ENCODE measurements at places on chromosomes 1 and 21.

- DNase-seq = no peak
These were observed 84.6 kb upstream of the SERBP1 start for GRCh38 chr1:67514786-67515185.

DNA sequence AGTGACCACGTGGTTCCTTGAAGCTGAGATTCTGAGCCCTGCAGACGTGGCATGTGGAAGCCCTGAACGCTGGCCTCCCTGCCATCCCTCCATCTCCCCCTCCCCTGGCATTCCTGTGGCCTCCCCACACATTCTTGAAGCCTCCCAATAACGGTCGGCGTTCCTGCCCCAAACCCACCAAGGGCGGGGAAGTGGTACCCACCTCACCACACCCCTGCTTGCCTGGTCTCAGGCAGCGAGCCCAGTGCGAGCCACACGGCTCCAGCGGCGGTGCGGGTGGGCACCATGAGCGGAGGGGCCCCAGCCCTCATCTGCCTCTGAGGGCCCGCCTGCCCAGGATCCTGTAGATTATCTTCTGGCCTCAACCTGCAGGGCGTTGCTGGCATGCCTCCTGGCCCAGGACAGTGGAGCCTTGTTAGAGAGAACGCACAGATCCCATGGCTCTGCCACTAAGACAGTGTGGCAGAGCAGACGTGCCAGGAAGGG, 20.6 kb upstream of the PRELP start:
- no peak for DNase-seq

- DNase-seq = no peak
These were observed 94.0 kb upstream of the RAB3GAP2 start for GRCh38 chr1:220366269-220366668.

DNA sequence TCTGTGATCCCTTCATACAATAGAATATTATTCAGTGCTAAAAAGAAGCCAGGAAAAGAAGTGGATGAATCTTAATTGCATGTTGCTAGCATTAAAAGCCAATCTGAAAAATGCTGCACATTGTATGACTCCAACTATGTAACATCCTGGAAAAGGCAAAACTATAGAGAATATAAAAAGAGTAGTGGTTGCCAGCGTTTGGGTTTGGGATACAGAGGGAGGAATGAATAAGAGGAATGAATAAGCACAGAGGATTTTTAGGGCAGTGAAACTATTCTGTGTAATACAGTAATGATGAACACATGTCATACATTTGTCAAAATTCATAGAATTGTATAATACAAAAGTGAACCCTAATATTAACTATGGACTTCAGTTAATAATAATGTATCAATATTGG, 42.5 kb downstream of the GPR88 start:
- DNase-seq = no peak

DNA sequence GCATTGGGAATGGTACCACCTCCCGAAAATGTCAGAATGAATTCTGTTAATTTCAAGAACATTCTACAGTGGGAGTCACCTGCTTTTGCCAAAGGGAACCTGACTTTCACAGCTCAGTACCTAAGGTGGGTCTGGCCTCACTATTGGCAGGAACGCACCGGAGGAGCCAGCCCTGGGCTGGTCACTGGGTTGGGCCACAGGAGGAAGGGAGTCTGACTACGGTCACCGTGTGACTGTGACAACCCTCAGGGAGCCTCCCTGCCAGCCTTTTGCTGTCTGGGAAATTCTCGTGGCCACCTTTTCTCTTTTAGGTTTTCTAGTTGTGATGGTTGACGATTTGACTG, 2.2 kb downstream of the IL10RB start:
- no peak for DNase-seq

DNA sequence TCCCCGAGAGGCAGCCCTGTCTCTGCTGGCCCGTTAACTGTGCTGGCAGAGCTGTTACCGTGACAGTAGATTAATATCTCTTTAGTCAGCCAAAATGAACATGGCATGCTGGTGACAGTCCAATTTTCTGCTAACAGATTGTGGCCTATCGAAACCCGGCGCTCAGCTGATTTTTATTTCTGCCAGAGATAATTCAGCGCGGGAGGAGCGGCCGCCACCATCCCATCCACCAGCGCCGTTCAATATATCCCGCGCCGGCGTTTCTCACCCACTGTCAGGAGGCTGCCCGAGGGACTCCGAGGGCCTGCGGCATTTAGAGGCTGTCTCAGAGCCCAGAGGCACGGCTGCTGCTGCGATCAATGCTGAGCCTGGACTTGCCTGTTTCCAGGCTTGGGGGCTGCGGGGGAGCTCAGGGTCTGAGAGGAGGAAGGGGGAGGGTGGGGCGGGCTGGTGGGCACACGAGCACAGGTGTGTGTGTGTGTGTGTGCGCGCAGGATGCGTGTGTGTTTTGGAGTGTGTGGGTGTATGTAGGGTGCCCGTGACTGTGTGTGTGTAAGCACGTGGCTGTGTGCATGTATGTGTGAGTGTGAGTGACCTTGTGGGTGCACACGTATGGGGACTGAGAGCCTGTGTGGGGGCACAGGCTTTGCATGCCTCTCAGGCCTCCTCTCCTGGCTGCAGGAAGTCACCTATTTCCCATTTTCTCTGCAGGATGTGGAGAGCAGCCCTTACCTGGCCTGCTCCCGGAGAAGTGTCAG, 109.7 kb upstream of the ACTRT2 start:
- DNase-seq = no peak

- no peak for DNase-seq
These were observed 263.1 kb downstream of the CAMTA1 start for GRCh38 chr1:7048395-7048794.

DNA sequence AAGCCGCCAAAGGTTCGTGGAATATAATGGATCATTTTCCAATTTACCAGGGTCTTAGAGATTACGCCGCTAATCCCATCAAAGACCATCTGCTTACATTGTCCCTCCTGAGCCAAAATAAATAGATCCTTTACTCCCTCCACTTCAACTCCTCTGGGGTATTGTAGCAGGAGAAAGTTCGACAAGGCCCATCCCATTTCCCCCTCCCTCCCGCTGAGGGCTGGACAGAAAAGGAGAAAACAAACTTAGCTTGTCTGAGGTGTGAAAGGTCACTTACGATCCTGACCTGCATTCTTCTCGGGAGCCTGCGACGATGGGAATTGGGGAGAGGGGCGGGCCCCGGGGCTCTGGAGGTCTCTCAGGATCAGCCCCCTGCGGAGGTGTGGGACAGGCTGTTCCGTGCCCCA, 60.8 kb downstream of the MEF2D start:
- no peak for DNase-seq

GRCh38 chr1:94209425-94209824, 28.0 kb downstream of the ARHGAP29 start:
- no peak for DNase-seq

- DNase-seq = no peak
These were observed 138.5 kb downstream of the HS2ST1 start for GRCh38 chr1:87052961-87053360.

DNA sequence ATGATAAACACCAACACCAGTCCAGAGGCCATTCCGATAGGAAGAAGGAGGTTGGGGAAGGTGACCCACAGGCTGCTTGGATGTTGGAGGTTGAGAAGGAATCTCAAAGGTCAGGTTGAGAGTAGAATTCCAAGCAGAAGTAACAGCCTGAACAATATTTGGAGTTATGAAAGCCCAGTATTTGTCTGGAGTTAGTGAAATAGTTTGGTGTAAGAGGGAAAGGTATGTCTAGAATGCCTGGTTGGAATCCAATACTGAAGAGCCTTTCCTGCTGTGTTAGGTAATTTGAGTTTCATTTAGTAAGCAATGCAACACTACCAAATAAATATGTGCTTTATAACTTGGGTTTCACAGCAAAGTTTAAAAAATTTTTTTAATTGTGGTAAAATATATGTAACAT, 70.5 kb upstream of the MCOLN3 start:
- no peak for DNase-seq

DNA sequence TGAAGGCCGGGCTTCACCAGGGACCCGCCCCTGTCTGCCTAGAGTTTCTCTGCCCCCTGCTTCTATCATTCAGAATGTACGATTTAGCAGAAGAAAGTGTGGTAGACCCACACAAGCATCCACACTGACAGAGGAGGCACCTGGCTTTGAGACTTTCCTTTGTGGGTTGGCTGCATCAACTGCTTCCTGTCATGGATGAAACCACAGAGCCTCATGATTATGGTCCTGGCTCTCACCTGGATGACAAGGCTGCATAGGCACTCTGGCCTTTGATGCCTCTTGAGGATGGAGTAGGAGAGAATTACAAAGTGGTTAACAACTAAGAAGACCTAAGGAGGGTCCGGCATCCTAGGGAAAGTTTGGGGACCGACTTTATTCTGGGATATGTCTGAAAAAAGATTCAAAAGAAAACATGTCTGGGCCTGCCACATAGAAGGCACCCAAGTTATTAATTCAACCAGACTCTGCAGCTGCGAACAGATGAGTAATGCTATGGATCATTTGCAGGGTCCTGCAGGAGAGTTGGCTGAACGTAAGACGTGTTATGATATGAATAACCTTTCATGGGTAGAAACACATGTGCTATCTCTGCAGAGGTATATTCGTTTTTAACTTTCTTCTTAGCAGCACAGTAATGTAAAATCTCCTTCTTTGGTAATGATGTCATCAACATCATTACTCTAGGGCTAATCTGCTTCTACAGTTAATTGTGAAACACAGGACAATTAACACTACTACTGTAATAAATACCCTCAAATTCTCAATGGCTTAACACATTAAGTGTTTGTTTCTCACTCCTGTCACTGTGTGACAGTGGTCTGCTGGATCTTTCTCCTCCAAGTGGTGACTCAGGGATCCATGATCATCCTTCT, 136.2 kb downstream of the SLC35F3 start:
- no peak for DNase-seq

DNA sequence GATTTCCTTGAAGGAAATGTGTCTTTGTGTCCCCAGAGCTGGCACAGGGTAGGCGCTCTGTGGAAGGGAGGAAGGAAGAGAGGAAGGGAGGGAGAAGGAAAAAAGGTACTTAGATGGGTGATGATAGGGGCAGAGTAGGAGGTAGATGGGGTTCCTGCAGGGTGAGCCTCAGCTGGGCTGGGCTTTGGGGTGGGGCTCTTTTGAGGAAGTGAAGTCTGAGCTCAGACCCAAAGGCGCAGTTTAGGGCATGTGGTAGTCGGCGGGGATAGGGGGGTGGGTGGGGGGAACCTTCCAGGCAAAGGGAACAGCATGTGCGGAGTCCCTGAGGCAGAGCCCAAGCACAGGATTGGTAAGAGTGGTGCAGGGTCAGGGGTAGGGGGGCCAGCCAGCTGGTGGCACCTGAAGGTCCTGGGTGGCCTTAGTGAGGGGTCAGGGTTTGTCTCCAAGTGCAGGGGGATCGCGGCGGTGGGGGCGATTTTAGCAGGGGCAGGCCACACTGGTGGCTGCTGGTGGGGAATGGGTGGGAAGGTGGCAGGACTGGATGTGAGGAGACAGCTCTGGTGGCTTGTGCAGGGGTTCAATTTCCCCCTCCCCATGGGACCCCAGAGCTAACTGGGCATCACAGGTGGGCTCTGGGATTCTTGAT, 8.4 kb upstream of the HTR6 start:
- DNase-seq = no peak

DNA sequence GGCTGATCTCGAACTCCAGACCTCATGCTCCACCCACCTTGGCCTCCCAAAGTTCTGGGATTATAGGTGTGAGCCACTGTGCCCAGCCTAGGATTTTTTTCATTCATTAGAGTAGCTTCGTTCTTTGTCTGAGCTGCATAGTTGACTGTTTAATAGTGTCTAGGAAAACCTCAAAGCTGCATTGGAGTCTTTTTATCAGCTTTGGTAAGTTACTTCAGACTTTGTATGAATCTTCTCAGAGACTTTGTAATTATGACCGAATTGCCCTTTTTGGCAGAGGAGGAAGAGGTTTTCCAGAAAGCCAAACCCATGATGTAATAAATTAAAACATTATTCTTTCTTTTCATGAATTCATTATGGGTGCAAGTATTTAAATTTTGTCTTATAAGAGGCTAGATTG, 5.1 kb downstream of the DNAJB4 start:
- DNase-seq = no peak

- no peak for DNase-seq
These were observed 16.1 kb downstream of the LAMC1 start for GRCh38 chr1:183039330-183039729.

DNA sequence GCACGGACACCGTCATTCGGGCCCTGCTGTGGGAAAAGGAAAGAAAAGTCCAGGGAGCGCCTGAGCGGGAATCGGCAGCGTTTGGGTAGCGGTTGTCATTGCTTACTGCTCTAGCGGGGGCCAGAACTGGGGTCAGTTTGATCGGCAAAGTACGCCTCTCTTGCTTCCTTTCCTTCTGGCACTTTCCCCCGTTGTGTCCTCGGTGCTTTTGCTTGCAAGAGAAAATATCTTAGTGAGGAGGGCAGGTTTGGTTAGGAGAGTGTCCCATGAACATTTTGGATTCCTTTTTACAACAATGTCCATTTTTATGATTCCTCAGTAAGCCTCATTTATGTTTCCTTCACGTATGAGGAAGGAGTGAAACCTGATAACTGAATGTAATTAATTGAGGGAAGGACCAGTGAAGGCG, 670 bp downstream of the ST3GAL3 start:
- no peak for DNase-seq

DNA sequence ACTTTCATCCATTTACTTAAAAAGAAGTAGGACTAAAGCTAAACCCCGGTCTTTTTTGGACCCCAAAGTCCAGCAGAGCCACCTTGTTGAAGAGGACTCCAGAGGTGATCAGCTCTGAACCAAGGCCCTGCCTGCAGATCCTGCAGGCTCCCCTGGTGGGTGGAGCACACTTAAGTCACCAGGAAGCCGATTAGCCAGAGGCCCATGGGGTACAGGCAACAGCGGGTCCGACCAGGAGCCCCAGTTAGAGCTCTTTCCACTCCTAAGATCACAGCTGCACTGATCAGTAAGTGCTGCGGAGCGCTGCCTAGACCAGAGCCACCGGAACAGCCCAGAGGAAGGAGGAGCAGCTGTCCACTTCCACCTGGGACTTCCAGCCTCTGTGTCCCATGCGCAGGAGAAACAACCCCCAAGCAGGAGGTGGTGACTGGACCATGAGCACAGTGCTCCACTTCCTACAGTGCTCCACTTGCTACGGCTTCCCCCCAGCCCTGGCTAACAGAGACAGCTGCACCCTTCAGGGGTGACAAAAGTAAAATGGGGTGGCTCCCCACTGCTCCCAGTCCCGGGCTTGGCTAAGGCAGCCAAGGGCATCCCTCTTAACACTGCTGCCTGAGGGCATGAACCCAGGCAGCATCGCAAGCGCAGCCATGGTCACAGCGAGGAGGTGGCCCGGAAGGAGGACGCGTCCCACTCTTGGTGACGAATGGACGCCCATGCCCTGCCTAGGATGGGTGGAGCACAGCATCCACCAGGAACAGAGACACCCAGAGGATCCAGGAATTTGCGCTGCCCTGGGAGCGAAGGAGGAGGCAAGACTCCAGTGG, 58.0 kb downstream of the NPHP4 start:
- no peak for DNase-seq

DNA sequence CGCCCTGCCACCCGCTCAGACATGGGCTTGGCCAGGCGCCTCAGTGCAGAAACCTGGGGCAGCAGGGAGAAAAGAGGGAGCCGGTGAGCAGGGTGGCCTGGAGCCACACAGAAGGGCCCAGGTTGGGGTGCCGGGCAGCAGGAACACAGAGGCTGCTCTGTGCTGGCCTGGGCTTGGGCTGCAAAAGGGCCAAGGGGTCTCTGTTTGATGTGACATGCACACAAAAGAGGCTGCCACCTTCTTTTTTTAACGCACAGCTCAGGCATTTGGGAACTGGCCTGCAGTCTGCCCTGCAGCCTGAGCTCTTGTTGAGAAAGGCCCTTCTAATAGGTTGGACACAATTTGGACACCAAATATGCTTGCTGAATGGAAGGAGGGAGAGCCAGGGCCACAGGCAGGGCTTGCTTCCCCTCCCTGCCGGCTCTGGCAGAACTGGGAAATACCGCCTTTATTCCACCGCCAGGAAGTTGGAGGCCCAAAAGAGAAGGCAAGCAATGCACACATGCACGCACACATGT, 32.4 kb downstream of the KIF21B start:
- no peak for DNase-seq

GRCh38 chr1:20376171-20376570, 85.5 kb downstream of the VWA5B1 start:
- no peak for DNase-seq
